ENCODE measurements at places on chromosomes 5 and 9. TPM values are rescaled to one million over a fixed set of nuclear protein-coding genes. Genes with fewer than 3 reads are reported as not detected.

- peaks cover 21% of the 10 kb centered on the region for H3K4me1 ChIP-seq
- no peak for DNase-seq
- H3K36me3 ChIP-seq, result no peaks in the 10 kb centered on the region
Measured at GRCh38 chr5:173851595-173852243, 36.4 kb upstream of the CPEB4 start.

GRCh38 chr9:137029058-137029936 is 1.3 kb upstream of the ABCA2 start:
- no peak overlapping the region for H3K27ac ChIP-seq
- no peaks in the 10 kb centered on the region for H3K36me3 ChIP-seq
- DNase-seq, result no peak
- peaks cover 34% of the 10 kb centered on the region for H3K4me1 ChIP-seq
- H3K27me3 ChIP-seq, result no peaks in the 10 kb centered on the region
- no peak overlapping the region for H3K4me3 ChIP-seq

DNA sequence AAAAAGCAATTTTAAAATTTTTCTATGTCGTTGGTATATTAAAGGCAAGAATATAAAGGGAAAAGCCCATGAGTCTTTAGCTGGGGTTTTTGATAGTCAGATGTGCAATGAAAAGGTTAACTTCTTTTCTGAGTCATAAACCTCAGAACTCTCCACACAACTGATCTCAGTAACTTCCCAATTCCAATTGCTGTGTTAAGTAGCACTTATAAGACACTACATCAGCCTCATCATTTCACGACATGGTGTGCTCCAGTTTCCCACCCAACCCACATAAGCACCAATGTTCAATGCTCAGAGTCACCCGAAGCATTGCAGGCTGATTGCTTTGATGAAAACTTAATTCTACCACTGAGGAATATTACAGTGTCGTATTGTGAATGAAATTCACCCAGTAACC is 155.8 kb downstream of the TSSK1B start:
- no peak overlapping the region for H3K27ac ChIP-seq
- no peaks in the 10 kb centered on the region for H3K36me3 ChIP-seq
- no peak for DNase-seq
- no peak overlapping the region for H3K4me3 ChIP-seq
- H3K4me1 ChIP-seq, result no peaks in the 10 kb centered on the region

- H3K27ac ChIP-seq, result no peak overlapping the region
- no peak overlapping the region for H3K4me3 ChIP-seq
- no peaks in the 10 kb centered on the region for H3K36me3 ChIP-seq
- H3K27me3 ChIP-seq, result no peaks in the 10 kb centered on the region
- H3K4me1 ChIP-seq, result no peaks in the 10 kb centered on the region
Measured at GRCh38 chr5:109962882-109963603, 273.3 kb downstream of the MAN2A1 start.

- H3K4me3 ChIP-seq, result no peak overlapping the region
- peaks cover 25% of the 10 kb centered on the region for H3K4me1 ChIP-seq
- H3K27me3 ChIP-seq, result no peaks in the 10 kb centered on the region
- H3K27ac ChIP-seq, result peak overlapping the region; percentile 39
- no peak for DNase-seq
Measured at GRCh38 chr5:143217804-143218160, 185.7 kb downstream of the NR3C1 start.

GRCh38 chr5:91125916-91126315 is 257.2 kb downstream of the ARRDC3 start:
- no peak overlapping the region for H3K27ac ChIP-seq
- no peak overlapping the region for H3K4me3 ChIP-seq
- H3K27me3 ChIP-seq, result no peaks in the 10 kb centered on the region
- no peaks in the 10 kb centered on the region for H3K4me1 ChIP-seq

- H3K27me3 ChIP-seq, result no peaks in the 10 kb centered on the region
- no peak overlapping the region for H3K4me3 ChIP-seq
- peak overlapping the region; percentile 73 for H3K27ac ChIP-seq
Measured at GRCh38 chr9:127066060-127066850, 56.2 kb downstream of the ANGPTL2 start.

- no peak overlapping the region for H3K4me3 ChIP-seq
- H3K27me3 ChIP-seq, result peaks cover 6% of the 10 kb centered on the region
- DNase-seq, result no peak
- no peak overlapping the region for H3K27ac ChIP-seq
- no peaks in the 10 kb centered on the region for H3K4me1 ChIP-seq
Measured at GRCh38 chr5:38585816-38586215, 29.4 kb upstream of the LIFR start.

DNA sequence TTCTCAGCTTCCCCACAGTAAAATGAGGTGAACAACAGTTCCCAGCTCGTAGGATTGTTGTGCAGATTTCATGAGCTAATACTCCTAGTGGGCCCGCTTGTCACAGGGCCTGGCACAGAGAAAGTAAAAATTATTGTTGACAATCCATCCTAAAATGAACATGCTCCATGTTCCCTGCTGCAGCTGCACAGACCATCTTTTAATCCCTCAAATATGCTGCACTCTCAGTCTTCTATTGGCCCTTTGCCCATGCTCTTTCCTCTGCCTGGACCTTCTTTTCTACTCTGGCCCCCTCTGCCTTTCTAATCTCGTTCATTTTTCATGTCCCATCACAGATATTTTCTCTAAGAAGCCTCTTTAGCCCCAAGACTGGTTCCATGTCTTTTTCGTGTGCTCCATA is 117.7 kb upstream of the NR3C1 start:
- no peaks in the 10 kb centered on the region for H3K27me3 ChIP-seq
- H3K36me3 ChIP-seq, result no peaks in the 10 kb centered on the region
- H3K4me1 ChIP-seq, result no peaks in the 10 kb centered on the region
- H3K27ac ChIP-seq, result no peak overlapping the region

The LCN12 gene
- 121 TPM for polyA plus RNA-seq

The DCANP1 gene
- 0.45 TPM for polyA plus RNA-seq

The PAEP gene
- 0.09 TPM for polyA plus RNA-seq

The SVEP1 gene
- 8.7 TPM for polyA plus RNA-seq

The ORM1 gene
- 0.09 TPM for polyA plus RNA-seq

The UBTD2 gene
- polyA plus RNA-seq, result 43.6 TPM

All from large intestine (tissue), 12 donors.